ENCODE measurements at places on chromosomes 5 and 9. TPM values are rescaled to one million over a fixed set of nuclear protein-coding genes. Genes with fewer than 3 reads are reported as not detected.

DNA sequence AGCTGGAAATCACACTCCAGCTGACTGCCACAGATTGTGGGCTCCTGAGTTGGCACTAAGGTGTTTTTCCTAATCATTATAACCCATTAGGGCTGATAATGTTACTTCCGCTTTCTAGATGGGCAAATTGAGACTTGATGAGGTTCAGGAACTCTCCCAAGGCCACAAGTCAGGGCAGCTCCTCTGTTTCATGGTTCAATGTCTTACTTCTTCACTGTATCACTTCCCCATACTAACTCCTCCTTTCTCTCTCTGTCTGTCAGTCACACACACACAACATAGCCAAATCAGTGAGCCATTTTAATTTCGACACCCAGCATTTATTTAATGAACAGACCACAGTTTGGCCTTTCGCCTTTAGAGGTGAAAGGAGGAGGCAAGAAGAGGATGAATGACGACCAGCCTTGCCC, 17.8 kb upstream of the TRAF1 start:
- H3K4me1 ChIP-seq, result no peaks in the 10 kb centered on the region
- H3K36me3 ChIP-seq, result no peaks in the 10 kb centered on the region
- H3K27me3 ChIP-seq, result no peaks in the 10 kb centered on the region
- no peak for DNase-seq
- no peak overlapping the region for H3K27ac ChIP-seq
- H3K4me3 ChIP-seq, result no peak overlapping the region

The CER1 gene
- total RNA-seq, result 22.3 TPM

The PCDHA5 gene
- total RNA-seq, result 0.39 TPM

The IRX1 gene
- total RNA-seq, result 3.6 TPM

The DDX46 gene
- total RNA-seq, result 90.3 TPM

The IL13 gene
- not detected for total RNA-seq

- 0 out of 2 replicates have a peak, but pooled peaks cover 2% of the 10 kb centered on the region for H3K4me1 ChIP-seq
- no peak for DNase-seq
- H3K4me3 ChIP-seq, result no peak overlapping the region
- no peaks in the 10 kb centered on the region for H3K36me3 ChIP-seq
These were observed 24.9 kb upstream of the DCAF12 start for GRCh38 chr9:34151398-34151797.

- DNase-seq, result no peak
- no peak overlapping the region for H3K27ac ChIP-seq
- H3K4me1 ChIP-seq, result peaks cover 3% of the 10 kb centered on the region
- H3K4me3 ChIP-seq, result no peak overlapping the region
- no peaks in the 10 kb centered on the region for H3K27me3 ChIP-seq
These were observed 15.2 kb upstream of the KCNMB1 start for GRCh38 chr5:170404398-170404797.

The RRAGA gene
- total RNA-seq, result 53.8 TPM

GRCh38 chr9:4700091-4700490, 20.7 kb downstream of the CDC37L1 start:
- no peak overlapping the region for H3K27ac ChIP-seq
- peaks cover 2% of the 10 kb centered on the region for H3K36me3 ChIP-seq
- H3K4me3 ChIP-seq, result no peak overlapping the region
- no peaks in the 10 kb centered on the region for H3K27me3 ChIP-seq
- no peak for DNase-seq

The SLC25A2 gene
- total RNA-seq, result not detected

DNA sequence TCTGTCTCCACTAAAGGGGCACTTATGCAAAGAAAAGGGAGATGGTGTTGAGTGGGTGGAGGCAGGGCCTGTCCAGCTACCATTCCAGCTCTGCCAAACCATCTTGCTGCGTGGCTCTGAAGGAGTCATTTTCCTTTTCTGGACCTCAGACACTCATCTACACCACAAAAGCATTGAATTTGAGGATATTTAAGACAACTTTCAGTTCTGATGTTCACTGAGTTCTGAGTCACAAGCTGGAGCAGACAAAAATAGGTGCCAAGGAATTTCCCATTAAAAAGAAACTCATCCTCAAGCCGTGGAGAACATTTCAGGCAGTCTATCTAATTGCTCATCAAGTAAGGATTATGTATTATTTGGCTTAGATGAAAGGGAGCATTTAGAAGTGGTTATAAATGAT, 195.0 kb upstream of the TBC1D2 start:
- no peak for DNase-seq
- no peaks in the 10 kb centered on the region for H3K36me3 ChIP-seq
- H3K27ac ChIP-seq, result no peak overlapping the region
- H3K4me3 ChIP-seq, result no peak overlapping the region

DNA sequence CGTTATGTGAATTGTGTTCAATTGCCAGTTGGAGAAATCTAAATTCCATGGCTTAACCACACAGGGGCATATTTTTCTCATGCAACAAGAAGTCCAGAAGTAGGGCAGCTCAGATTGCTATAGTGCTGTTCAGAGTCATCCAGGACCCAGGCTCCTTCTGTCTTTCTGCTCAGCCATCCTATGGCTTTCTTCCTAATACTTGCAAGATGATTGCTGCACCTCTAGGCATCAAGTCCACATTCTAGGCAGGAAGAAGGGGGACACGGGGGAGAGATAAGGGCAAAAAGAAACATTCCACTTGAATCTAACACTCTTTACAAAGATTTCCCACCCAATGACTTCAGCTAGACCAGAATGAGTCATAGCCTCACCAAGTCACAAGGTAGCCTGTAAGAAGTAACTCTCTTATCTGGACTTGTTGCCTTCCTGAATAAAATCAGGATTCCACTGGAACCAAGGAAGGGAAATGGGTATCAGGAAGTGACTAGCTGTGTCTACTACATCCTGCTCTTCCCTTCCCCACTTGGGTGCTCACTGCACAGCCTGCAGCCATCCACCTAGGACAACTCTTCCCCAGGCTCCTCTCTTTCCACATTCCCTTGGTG, 5.3 kb downstream of the ERAP2 start:
- no peak for DNase-seq
- no peak overlapping the region for H3K27ac ChIP-seq
- no peaks in the 10 kb centered on the region for H3K36me3 ChIP-seq
- H3K27me3 ChIP-seq, result no peaks in the 10 kb centered on the region
- no peak overlapping the region for H3K4me3 ChIP-seq

The FBXO10 gene
- 16.8 TPM for total RNA-seq

DNA sequence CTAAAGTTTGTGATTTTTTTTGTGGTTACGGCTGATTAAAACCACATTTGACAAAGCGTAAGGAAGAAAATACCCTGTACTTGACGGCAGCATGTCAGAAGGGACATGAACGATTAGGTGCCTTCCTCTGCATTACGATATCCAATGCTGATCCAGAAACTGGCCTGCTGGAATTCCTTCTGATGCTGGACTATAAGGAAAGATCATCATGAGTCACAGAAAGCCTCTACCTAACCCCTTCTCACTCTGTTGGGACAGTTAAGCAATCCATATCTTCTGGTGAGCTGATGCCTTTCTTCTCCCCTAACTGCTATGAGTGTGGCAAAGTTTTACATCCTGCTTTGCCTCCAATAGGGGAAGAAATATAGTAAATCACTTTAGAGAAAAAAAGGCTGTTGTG, 78.4 kb upstream of the PAPPA start:
- H3K4me3 ChIP-seq, result no peak overlapping the region
- H3K36me3 ChIP-seq, result no peaks in the 10 kb centered on the region
- no peaks in the 10 kb centered on the region for H3K4me1 ChIP-seq
- no peaks in the 10 kb centered on the region for H3K27me3 ChIP-seq
- H3K27ac ChIP-seq, result no peak overlapping the region

The SPINK13 gene
- total RNA-seq, result not detected

DNA sequence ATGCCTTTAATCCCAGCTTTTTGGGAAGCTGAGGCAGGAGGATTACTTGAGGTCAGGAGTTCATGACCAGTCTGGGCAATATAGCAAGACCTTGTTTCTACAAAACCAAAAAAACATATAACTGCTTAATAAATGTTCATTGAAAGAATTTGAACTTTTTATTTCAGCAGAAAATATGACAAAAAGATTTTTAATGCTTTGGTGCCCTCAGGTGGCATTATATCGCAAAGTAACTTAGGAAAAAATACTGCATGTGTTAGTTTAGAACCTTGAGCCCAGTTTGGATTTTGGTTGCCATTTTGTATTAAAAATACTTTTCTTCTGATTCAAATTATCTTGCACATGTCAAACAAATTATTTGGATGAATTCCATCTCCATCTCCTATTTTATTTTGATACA, 103.2 kb downstream of the GPBP1 start:
- no peak for DNase-seq
- H3K4me1 ChIP-seq, result no peaks in the 10 kb centered on the region
- no peak overlapping the region for H3K4me3 ChIP-seq
- no peaks in the 10 kb centered on the region for H3K27me3 ChIP-seq
- H3K36me3 ChIP-seq, result no peaks in the 10 kb centered on the region

DNA sequence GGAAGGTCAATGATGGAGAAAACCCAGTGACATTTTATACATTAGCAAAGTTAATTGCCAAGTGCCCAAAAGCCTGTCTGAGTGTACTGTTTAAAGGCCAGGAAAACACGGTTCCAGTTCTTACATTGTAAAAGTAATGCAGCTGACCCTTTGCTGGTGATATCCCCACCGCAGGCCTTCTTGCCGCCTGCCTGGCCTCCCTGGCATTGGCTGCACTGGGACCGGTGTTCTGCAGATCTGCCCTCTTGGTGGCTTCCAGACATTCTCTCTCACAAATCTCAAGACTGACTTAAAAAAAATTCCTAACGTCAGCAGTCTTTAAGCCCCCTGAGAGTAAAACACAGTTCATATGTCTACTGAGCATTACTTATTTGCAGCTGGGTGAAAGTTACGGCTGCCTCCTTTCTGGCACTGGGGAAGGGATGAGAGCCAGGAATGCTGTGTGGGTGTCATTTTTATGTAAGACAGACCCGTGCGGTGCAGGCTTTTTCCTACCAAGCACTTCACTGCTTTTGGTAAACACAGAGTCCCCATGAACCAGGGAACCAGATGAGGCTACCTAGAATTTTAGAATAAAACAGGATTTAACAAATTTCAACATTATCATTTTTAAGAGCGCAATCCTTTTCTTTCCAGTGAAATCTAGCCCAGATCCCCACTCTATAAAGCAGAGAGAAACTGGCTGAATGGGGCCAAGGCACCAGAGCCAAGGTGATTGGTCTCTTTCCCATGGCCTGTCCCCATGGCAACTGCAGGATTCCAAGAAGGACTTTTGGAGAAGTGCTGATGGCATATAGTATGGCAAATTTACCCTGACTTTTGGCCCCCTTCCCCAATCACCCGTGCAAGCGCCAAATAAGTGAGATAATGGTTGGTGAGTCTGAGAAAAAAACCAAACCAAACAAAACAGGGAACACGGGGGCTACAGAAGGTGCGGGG, 80.8 kb downstream of the LMNB1 start:
- H3K27ac ChIP-seq, result no peak overlapping the region
- peak; percentile 56 for DNase-seq

The STRBP gene
- 74.0 TPM for total RNA-seq

DNA sequence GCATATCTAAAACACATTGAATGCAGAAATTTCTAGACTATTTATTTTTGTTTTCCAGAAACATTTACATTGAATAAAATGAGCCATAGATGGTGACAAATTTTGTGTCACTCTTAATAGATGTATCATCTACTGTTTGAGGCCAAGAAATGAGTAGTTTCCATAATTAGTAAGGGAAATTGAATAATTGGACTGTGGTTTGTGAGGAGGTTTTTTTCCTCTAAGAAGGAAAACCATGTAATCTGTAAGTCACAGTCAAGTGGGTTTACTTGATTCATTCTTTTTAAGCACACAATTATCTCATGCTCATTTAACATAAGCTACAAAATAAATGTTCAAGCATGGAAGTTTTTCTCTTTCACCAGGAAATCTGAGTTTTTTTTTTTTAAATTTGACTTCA, 876.4 kb downstream of the NR2F1-AS1 start:
- H3K4me1 ChIP-seq, result no peaks in the 10 kb centered on the region
- no peak overlapping the region for H3K27ac ChIP-seq
- no peak for DNase-seq
- no peak overlapping the region for H3K4me3 ChIP-seq
- H3K27me3 ChIP-seq, result no peaks in the 10 kb centered on the region

DNA sequence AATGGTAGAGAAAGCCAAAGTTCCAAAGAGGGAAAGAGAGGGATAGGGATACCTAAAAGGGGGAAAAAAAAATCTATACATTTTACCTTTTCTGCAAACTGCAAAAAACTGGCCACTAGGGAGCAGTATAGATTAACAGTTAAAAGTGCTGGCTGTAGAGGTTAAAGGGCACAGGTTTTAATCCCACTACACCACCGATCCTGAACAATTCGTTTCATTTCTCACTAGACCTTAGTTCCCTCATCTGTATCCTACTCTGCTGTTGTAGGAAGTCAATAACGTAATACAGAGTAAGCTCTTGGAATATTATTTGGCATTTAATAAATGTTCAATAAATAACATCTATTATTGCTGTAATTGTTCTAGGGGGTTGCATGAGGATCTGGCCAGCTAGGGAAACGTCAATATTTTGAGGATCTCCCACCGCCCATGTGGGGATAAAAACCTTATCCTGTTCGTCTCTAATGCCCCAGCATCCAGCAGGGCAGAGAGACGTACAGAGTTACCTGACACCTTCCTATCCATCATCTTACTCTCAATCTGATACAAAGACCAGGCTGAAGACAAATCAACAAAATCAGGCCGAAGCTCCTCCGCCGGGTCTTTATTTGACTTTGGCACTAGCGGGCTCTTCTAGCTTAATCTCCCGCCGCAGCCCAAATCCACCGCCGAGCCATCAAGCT, 757 bp downstream of the CDC26 start:
- no peak overlapping the region for H3K4me3 ChIP-seq
- H3K27me3 ChIP-seq, result no peaks in the 10 kb centered on the region
- no peak for DNase-seq
- peaks cover 19% of the 10 kb centered on the region for H3K36me3 ChIP-seq
- no peaks in the 10 kb centered on the region for H3K4me1 ChIP-seq

GRCh38 chr5:85304524-85304923, 919.8 kb upstream of the EDIL3 start:
- DNase-seq, result no peak
- H3K27me3 ChIP-seq, result no peaks in the 10 kb centered on the region
- no peaks in the 10 kb centered on the region for H3K36me3 ChIP-seq
- H3K4me3 ChIP-seq, result no peak overlapping the region
- no peaks in the 10 kb centered on the region for H3K4me1 ChIP-seq
- no peak overlapping the region for H3K27ac ChIP-seq

The TMEM8B gene
- 9.3 TPM for total RNA-seq

- no peaks in the 10 kb centered on the region for H3K4me1 ChIP-seq
- DNase-seq, result no peak
- H3K27me3 ChIP-seq, result no peaks in the 10 kb centered on the region
- H3K27ac ChIP-seq, result no peak overlapping the region
These were observed 12.4 kb upstream of the FGF10 start for GRCh38 chr5:44401611-44402010.

GRCh38 chr5:123755653-123756317, 243.8 kb downstream of the CSNK1G3 start:
- H3K4me3 ChIP-seq, result no peak overlapping the region
- DNase-seq, result no peak
- H3K4me1 ChIP-seq, result peaks cover 2% of the 10 kb centered on the region
- no peaks in the 10 kb centered on the region for H3K27me3 ChIP-seq
- peaks cover 9% of the 10 kb centered on the region for H3K36me3 ChIP-seq
- no peak overlapping the region for H3K27ac ChIP-seq

GRCh38 chr5:77120706-77121105, 33.6 kb upstream of the ZBED3 start:
- peaks cover 3% of the 10 kb centered on the region for H3K36me3 ChIP-seq
- no peaks in the 10 kb centered on the region for H3K4me1 ChIP-seq
- no peak for DNase-seq
- no peak overlapping the region for H3K27ac ChIP-seq
- no peak overlapping the region for H3K4me3 ChIP-seq

- H3K27me3 ChIP-seq, result no peaks in the 10 kb centered on the region
- no peaks in the 10 kb centered on the region for H3K4me1 ChIP-seq
- H3K36me3 ChIP-seq, result peaks cover 27% of the 10 kb centered on the region
- H3K4me3 ChIP-seq, result no peak overlapping the region
- H3K27ac ChIP-seq, result no peak overlapping the region
These were observed 208.0 kb upstream of the PDE4D start for GRCh38 chr5:60101573-60101972.

The KCNV2 gene
- not detected for total RNA-seq

Data from H9 (cell line).